Mucosa of gallbladder (tissue), 1 donor: ENCODE measurements at places on chromosomes 7 and 10.
A peak's percentile ranks its signal among the peaks of the same experiment; 100 is the strongest.

DNA sequence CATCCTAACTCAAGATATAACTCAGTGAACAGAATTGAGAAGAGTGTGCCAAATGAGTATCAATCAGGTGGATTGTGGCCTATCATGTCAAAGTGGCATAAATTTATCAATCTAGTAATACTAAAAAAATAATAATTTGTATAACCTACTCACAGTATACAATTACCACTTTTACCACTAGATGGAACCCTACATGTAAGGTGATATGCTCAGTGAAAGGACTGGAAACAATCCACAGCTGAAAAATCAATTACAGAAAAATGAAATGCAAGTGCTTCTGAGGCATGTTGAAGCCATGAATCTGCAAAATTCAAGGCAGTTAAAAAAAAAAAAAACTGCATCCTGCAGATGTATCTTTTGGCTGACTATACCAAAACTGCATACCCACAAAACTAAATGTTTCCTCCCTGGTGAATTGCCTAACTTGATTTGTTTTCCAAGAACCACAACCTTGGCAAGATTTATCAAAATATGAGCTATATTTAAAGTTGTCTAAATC lies 13.9 kb downstream of the ARHGAP19 start:
- no peak for DNase-seq

- DNase-seq: no peak
Measured at GRCh38 chr7:51313738-51314425, 2.7 kb downstream of the COBL start.

DNA sequence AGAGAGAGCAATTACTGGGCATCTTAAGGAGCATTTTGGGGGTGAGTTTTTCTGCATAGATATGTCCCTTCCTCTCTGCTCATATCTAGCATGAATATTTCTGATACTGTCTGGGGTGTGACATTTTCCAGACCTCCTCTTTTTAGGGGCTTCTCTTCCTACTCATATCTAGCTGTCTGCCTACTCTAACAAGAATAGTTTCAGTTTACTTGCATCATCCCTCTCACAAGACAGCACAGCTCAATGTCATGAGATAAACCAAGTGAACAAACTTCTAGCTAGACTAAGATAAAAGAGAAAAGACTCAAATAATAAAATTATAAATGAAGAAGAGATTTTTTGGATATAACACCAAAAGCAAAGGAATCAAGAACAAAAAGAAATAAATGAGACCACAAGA lies 419.5 kb upstream of the SORCS1 start:
- no peak for DNase-seq

- no peak for DNase-seq
Measured at GRCh38 chr7:135448753-135449152, 61.1 kb downstream of the CNOT4 start.

- DNase-seq: peak; percentile 45
Measured at GRCh38 chr10:28722065-28722803, 44.9 kb downstream of the BAMBI start.

- no peak for DNase-seq
Measured at GRCh38 chr7:123746931-123747488, 1.8 kb downstream of the WASL start.

DNA sequence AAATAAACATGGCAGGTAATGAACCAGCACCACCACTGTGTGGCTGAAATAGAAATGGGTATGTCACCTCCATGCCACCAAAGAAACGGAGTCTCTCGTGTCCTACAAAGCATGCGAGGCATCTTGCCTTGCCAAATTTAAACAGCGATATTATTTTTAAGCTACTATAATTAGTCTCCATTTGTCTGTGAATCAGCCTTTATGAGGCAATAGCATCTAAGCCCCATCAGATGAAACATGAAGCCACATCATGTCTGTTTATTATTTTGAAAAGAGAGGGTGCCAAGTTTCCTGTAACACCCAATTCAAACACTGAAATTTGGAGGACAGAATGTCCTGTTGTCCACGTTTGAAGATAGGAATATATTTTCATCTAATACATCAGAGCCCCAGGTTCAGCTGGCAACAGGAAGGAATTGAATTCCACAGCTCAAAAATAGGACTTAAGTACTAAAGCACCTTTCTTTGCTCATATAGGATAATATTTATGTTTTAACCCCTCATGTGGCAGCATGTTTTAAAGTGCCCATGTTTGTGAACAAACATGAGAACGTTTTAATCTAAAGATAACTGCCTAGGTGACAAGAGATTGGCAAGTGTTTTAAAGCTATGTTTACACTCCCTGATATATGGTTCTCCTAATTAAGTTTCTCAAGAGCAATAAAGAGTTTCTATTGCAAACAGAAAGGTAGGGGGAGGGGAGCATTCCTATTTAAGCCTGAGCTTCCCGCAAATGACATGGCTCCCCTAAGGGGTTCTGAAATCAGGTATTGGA lies 86.8 kb downstream of the SORBS1 start:
- no peak for DNase-seq

- DNase-seq: no peak
Measured at GRCh38 chr10:51405580-51406351, 293.6 kb downstream of the CSTF2T start.
